ENCODE measurements at places on chromosomes 3 and 15.
A peak's percentile ranks its signal among the peaks of the same experiment; 100 is the strongest.

DNA sequence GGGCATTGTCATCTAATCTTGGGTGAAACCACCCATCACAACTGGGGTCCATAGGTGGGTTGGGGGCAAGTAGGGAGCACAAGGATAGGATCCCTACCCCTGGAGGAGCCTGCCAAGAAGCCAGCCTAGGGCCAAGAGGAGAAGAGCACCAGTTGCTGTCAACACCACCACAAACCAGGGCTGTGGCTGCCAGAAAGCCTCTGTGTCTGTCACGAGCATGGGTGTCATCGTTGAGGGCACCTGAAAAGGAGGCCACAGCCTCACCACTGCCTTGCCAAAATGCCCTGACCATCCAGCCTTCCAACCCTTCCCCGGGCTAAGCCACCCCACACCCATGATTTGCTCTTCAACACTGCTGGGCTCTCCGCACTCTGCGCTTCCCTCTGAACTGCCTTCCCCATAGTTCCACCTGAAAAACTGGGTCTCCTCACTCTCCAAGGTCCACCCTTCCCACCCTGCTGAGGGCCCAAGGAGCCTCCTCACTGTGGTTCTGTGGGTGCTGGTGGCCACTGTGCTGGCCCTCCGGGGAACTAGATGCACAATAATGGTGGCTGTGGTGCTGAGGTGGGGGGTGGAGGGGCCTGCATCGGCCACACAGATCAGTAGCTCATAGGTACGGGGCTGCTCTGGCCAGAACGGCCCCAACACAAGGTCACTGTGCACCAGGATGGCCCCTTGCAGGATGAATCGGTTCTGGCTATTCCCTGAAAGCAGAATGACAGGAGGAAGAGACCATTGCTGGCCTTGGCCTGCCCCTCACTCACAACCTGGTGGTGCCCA is 6.2 kb upstream of the IP6K1 start:
- DNase-seq, result no peak

- DNase-seq, result no peak
These were observed 4.0 kb upstream of the DZIP1L start for GRCh38 chr3:138119423-138119766.

GRCh38 chr3:110859993-110860392 is 211.6 kb upstream of the NECTIN3 start:
- no peak for DNase-seq

DNA sequence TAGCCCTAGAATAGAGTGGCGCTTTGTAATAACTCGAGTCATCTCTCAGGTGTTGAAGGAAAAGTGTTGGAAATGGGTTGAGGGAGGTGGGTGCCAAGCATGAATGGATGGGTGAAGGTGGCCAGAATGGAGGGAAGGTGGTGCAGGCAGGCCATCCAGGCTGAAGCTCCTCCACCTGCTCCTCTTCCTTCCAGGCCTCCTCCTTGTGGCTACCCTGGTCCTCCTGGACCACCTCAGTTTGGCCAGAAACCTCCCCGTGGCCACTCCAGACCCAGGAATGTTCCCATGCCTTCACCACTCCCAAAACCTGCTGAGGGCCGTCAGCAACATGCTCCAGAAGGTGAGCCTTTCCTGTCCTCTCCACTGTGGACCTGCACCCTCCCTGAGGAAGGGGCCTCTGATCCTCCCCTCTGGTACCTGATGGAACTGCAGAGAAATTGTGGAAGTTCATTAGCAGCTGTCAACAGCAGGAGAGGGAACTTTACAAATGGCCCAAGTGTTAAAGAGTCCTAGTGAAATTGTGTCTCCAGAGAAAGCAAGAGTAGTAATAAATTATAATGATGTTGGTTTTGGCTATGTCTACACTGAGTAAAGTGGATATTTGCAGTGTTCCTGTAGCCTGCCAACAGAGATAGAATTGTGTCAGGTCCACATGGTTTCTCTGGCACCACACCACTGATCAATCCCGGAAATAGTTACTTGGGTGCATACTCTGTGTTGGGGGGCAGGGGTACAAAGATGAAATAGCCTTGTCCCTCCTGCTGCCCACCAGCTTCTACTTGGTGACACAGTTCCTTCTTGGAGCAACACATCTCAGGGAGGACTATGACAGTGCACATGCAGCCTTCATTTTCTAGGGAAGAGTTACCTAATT is 1.6 kb downstream of the IL12A start:
- no peak for DNase-seq

- DNase-seq, result no peak
These were observed 219.6 kb upstream of the LRRN1 start for GRCh38 chr3:3579658-3580057.

DNA sequence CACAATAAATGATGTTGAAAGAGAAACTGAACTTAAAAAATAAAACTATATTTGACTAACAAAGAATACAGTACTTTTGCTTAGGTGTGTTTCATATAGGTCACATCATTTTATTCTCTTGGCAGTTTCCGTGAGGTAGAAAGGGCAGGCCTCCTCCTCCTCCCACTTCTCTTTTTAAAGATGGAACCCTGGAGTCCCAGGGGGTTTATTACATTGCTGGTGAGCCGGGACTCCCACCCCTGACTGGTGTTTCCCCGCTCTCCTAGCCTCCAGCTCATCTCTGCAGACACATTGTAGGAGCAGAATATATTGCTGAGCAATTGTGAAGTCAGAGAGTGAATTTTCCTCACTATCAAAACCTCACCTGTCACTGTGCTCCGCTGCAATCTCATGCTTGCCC is 30.0 kb downstream of the ZDHHC23 start:
- no peak for DNase-seq

DNA sequence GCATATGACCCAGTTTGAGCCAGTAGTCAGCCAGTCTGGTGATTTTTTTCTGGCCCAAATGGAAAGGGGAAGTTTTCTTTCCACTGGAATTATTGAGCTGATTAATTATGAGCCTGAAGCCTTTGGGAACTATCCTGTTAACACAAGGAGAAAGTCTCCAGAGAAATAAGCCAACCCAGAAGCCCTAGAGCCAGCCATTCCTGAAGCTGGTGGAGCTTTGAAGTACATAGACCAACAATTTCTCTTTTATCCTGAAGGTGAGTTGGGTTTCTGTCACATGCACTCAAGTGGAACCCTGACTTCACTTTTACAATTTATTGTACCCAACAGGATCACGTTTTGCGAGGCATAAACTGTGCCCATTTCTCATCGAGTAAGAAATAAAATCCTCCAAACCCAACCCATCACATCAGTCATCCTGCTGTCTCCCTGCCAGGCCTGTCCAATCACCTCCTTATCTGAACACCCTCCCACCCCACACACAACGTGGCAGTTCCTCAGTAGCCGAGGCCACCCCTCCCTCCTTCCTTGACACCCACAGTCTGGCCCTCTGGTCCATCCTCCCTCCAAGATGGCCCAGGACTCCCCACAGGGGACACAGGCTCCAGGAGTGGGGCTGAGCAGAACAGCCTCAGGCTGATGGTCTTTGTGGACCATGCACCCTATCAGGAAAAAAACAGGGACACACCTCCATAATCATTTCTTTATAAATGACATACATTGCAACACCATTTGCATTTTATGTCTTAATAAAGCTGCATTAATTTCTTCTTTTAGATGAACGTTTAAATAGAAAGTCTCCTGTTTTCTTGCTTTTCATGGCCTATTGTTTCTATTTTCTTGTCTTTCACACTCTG is 55.7 kb upstream of the GATA2 start:
- no peak for DNase-seq

- DNase-seq, result no peak
These were observed 51.6 kb upstream of the ABHD17C start for GRCh38 chr15:80643431-80643951.

- no peak for DNase-seq
These were observed 130.6 kb downstream of the LRIG1 start for GRCh38 chr3:66370179-66370578.

GRCh38 chr3:79551997-79552396 is 215.8 kb downstream of the ROBO1 start:
- DNase-seq, result no peak

DNA sequence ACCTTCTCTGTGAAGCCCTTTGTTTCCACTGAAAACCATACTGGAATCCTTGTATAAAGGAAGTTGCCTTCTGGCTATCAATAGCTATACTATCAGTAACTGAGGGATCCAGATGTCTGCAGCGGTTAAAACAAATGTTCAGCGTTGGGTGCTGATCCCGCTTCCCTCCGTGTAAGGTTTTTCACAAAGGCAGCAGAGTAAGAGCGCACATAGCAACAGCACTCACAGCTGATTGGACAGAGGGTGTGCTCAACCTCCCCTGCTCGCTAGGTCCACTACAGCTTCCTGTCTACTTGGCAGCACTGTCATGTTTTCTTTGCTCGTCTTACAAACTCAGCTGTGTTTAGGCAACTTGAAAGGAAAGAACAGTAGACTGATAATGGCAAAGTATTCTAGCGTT is 27.3 kb downstream of the ATOSA start:
- peak; percentile 30 for DNase-seq

DNA sequence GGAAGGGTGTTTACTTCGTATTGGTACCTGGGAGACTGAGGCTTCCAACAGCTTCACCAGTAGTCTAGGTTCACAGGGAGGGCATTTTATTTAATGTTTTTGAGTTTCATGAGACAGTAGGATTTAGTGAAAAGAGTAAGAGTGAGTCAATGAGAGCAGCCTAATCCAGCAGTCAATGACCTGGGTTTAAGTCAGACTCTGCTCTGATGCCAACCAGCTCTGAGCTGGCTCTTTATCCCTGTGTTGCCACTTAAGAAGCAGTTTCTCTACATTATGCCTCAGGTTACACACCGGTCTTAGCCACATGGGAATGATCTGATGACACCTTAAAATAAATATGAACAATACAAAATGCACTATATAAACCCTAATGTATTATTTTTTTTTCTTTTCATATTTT is 59.4 kb upstream of the KCNMB2 start:
- DNase-seq, result no peak

GRCh38 chr3:154178172-154178571 is 57.0 kb downstream of the ARHGEF26 start:
- DNase-seq, result no peak

DNA sequence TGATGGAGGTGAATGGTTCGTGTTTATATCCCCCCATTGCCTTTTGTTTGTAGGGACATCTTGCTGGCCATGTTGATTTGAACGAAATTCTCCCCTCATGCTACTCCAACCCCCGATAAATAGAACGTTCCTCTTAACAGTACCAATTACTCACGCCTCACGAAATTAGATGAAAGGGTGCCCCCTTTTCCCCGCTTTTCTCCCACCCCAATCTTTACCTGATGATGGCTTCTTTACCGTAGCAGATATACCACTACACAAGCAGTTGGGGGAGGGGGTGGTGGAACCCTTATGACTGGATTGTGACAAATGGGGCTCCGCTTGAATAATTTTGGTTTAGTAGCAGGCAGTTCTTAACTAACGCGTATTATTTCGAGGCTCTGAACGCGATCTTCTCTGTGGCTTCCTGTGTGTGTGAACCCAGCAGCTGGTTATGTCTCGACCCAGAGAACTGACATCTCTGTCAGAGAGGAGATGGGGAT is 1.1 kb downstream of the PIAS1 start:
- DNase-seq, result peak; percentile 77

GRCh38 chr15:37134699-37135131 is 34.4 kb upstream of the MEIS2 start:
- no peak for DNase-seq

DNA sequence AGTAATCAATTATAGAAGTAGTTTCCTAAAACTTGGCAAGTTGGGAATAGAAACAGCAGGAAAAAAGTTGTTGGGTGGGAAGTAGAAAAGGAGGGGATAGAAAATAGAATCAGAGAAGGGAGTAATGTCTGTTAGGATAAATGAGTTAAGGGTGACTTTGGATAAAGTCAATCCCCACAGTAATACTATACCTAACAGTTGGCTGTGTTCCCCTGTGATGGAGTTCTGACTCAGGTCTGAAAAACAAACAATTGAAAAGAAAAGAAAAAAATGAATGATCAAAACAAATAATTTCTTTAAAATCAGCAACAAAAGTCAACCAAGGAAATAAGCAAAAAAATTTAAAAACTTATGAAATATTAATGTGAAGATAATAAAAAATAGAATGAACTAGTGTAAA is 50.3 kb downstream of the EMC4 start:
- DNase-seq, result no peak

GRCh38 chr15:90174140-90174875 is 26.8 kb upstream of the SEMA4B start:
- no peak for DNase-seq

DNA sequence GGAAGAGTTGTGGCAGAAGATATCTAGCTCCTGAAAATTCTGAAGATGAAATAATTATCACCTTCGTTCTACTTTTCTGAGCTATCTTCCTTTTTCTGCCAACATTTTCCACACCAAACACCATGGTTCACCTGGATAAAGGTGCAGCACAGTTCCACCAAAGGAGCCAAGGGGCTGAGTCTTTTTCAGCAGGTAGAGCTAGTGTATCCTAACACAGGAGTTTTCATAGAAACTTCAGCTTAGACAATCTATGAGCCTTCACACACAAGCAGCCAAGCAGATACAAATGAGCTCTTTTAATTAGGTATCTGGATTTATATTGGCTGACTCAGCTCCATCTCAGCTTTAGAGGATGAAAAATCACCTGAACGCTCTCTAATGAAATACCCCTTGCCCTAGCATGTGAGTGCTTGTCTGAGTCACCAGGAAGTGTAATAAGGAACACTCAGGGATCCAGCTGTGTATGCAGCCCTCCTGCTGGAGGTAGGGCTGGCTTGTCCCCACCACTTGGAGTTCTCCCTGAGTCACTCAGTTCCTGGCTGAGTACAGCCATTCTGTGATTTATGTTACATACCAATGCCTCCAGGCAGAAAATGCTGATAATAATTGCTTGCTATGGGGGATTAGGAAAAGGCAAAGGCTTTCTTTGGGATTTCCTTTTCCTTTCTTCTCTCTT is 385.7 kb downstream of the LSAMP start:
- DNase-seq, result no peak

DNA sequence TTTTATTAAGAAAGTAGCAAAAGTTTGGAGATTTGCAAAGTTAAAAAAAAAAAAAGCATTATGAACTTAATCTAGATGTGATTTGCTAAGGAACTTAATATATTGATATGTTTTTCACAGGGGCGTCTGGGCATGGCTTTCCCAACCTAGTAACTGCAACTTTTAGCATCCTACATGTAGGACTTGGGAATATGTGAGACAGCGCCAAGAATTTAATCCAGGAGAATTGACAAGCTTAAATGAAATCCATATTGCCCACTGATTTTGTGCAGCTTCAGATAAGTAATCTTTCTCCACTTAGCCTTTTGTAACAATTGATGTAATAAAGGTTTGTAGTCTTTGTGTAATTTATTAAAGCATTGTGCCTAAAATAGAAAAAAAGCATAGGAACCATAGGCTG is 982 bp upstream of the GABPB1 start:
- DNase-seq, result no peak

- no peak for DNase-seq
These were observed 2.9 kb downstream of the SHOX2 start for GRCh38 chr3:158103081-158103886.

- DNase-seq, result peak; percentile 8
These were observed 223.4 kb downstream of the SNRPN start for GRCh38 chr15:25177955-25178801.

Measured in stimulated activated CD8-positive, alpha-beta memory T cell treated with anti-CD3 and anti-CD28 coated beads, Interleukin-4, amount 100 ng/mL, for 48 hours (primary cell).